ENCODE measurements at places on chromosomes 4 and X.

DNA sequence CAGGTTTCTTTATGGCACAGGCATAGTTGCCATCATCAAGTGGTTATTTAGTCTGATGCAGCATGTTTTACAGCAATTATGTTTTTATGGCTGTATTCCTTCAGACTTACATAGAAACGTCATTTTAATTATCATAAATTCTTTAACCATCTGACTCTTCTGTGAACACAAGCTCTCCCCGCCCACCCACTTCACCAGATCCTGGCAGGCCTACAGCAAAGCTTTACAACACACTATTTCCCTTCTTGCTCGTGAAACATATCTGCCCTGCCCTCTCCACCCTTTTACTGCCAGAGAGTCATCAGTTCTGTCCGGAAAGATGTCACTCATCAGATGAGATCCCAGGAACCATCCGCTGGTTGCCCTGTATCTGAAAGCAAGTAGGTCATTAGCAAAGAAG, 120.5 kb downstream of the HS6ST2 start:
- DNase-seq: no peak

DNA sequence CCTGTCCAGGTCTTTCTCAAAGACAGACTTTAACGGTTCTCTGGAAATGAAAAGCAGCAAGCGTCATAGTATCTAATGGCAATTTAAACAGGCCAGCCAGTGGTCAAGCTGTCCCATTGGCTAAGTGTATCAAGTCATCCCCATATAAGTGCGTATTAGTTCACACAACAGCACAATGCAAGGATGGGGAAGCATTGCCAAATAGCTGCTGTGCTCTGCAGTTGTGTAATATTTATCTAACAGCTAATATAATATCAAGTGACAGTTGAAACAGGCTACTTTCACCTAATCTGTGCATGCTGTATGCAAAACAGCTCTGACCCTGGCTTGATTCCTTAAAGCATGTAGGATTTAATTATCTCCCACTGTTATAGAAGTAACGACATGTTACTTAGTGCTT, 134.8 kb upstream of the PPARGC1A start:
- no peak for DNase-seq

- no peak for DNase-seq
Measured at GRCh38 chrX:112668476-112669409, 11.0 kb downstream of the LHFPL1 start.

DNA sequence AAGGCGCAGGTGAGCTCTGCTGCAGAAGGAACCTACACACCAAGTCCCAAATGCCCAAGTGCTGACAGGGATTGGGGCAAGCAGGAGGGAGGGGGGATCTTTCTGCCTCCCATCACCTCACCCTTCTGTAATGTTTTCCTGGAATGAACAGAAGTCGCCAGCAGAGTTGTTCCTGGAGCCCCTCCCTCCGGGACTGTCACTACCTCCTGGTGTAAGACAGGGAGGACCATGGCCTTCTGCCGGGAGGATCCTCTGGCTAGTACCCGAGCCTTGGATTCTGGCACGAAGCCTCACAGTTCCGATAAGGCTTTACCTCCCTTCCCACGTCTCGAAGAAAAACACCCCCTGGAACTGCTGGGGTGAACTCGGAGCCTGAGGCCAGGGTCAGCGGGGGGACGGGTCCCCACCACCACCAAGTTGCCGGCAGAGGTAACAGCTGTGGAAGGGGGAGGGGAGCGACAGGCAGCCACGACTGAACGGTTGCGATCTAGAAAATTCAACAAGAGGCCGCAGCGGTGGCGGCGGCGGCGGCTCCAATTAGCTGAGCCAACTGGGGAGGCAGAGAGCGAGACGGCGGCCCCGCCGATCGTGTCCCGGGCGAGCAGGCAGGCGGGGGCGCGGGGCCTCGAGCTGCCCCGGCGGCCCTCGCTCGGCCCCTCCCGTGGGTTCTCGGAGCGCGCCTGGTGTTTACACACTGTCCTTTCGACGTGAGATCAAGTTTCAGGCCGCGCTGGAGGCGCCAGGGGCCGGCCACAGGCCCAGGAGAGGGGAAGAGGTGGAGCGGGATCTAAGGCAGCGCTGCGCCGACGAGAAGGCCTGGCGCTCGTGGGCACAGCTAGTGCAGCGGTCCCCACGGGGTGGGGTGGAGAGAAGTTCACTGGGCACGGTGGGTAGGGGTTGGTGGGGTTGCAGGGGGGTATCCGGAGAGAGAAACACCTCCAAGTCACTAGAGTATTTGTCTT, 53.7 kb upstream of the BCOR start:
- no peak for DNase-seq

DNA sequence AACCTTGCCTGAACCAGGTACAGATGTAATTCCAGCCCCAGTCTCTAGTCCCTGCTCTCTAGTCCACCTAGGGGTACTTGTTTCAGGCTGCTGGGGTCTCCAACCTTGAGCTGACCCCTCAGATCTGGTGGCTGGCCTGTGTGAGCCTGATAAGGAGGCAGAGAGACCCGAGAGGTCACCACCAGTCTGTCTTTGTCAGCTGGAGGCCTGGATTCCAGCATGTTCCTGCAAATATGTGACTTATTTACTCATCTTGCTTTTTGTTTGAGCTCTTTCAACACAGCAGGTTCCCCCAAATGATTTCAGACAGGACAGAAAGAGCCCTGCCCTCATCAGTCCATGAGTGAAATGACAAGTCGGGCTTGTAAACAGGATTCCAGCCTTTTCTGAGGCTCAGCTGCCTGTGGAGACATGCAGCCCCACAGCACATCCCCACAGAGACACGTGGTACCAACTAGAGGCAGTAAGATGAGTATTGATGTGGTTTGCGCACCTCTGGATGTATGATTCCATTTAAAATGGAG, 37.5 kb upstream of the STK26 start:
- DNase-seq: no peak

GRCh38 chr4:15515106-15515505, 45.4 kb downstream of the CC2D2A start:
- no peak for DNase-seq

GRCh38 chrX:11215191-11215921, 77.9 kb upstream of the AMELX start:
- no peak for DNase-seq

- no peak for DNase-seq
Measured at GRCh38 chrX:536616-537015, 94.0 kb upstream of the SHOX start.

DNA sequence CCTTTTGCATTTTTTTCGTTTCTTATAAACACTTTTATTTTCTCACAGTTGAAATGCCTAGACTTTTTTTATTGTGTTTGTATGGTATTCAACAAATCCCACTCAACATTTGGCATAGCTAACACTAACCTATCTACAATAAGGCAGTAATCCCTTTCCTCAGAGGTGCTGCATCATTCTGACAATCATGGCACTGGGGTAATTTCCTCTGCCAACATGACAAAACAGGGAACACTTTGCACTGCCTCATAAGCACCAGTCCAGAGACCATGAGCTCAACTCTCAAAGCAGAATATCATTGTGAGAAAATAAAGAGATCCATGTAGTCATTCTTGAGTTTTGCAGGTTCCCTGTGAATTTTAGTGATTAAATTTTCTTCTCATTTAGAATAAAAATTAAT, 183.8 kb upstream of the INTU start:
- DNase-seq: no peak

DNA sequence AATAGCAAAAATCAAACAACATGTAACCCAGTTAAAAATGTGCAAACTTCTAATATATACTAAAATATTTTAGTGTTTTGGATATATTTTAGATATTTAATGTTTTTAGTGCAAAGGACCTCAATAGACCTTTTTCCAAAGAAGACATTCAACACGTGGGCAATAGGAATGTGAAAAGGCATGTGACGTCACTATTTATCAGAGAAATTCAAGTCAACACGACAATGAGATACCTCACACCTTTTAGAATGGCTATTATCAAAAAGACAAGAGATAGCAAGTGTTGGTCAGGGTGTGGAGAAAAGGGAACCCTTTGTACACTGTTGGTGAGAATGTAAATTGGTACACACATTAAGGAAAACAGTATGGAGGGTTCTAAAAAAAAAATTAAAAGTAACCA, 115.6 kb upstream of the FAM47B start:
- no peak for DNase-seq

GRCh38 chr4:151960449-151961230, 199.8 kb upstream of the GATB start:
- DNase-seq: no peak

DNA sequence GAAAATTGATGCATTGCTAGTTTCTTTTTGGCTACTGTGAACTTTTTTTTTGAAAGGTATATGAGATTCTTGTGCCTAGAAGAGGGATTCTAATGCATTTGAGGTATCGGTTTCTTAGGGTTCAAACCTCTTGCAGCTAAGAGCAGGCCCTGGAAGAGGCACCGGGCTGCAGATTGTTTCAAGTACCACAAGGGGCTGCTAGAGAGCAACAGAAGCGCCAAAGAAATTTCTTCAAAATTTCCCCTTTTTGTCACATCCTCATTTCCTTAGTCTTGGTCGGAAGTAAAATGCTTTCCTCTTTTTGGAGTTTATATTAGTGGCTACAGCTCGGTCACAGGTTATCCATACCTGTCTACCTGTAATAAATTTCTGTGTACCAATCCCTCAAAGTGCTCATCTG, 89.8 kb downstream of the PDGFRA start:
- no peak for DNase-seq

DNA sequence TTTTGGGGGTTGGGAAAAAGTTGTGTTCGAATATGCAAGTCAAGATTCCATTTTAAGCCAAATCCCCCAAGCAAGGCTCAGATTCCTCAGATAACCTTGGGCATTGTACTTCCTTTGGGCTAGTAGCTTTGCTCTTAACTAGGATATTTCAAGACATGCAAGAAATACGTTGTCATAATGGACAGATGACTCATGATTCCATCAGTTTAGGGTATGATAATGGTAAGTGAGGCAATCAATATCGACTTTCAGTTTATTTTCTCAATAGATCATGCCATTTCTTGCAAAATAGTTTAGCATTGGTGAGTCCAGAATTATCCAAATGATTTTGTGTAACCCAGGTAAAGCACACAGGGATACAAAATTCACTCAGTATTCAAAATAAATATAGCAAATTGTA, 25.4 kb downstream of the CFAP299 start:
- DNase-seq: no peak

DNA sequence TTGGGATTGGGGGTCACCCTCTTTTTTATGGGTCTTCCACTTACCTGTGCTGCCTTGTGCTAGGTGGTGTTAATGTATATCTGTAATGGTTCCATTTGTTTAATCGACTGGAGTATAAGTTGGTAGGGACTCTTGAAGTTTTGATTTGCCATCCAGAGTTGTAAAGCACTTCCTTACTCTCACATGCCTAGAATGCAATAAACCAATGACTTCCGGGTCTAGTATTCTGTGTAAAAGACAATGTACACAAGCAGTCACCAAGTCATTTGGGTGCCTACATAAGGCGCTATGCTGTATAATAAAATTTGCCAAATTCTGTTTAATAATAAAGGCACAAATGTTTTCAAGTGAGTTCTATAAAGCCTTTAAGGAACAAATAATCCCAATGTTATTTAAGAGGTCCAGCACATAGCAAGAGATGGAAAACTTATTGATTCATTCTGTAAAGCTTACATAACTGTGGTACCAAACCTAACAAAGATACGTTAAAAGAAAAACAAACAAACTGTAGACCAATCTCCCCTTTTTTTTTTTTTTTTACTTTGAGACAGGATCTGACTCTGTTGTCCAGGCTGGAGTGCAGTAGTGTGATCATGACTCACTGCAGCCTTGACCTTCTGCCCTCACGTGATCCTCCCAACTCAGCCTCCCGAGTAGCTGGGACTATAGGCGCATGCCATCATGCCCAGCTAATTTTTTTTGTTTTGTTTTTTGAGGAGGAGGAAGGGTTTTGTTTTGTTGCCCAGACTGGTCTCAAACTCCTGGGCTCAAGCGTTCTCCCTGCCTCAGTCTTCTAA, 41.5 kb upstream of the HPRT1 start:
- no peak for DNase-seq

GRCh38 chr4:107654694-107655093, 65.3 kb downstream of the PAPSS1 start:
- no peak for DNase-seq

DNA sequence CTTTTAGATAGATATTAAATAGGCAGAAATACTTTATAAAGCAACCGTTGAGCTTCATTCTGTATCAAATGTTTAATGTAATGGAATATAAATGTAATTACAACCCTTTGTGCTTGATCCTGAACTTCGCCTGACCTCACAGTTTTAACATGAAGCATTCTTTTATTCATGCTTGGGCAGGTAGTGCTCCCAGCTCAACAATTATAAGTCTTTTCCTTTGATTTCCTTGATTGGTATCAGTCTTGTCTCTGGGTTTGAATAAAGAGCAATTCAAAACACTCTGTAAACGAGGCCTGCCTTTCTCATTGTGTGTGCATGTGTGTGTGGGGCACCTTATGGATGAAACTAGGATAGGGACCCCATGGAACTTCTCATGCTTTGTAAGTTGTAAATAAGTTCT, 6.8 kb downstream of the METAP1 start:
- DNase-seq: no peak

DNA sequence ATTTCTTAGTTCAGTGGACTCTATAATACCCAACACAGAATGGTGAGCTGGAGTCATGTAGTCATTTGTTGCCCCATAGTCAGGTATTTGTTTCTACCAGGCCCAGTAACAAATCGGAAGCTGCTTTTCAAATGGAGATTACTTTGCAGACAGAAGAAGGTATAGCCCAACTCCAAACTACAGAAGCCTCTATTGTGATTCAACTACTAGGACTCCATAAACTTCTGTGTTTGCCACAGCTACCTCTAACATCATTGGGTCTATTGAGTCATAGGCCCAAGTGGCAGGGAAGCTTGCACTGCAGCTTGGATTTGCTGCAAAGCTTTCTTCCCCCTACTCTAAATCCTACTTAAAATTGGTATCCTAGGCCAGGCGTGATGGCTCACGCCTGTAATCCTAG, 148.8 kb upstream of the STK26 start:
- no peak for DNase-seq

DNA sequence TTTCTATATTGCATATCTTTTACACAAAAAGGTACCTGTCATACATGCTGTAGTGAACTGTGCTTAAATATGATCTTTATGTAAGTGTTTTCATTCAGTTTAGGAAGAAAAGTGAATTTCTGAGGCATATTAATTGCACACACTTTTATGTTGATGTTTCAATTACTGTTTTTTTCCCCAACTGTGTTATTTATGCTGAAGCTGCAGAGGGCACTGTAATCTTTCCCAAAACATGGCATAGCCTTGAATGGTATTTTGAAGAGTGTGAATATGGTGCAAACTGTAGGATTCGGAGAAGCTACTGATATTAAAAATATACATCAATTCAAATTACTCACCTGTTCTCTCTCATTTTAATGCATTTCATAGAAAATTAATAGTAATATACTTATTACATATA, 6.0 kb upstream of the CENPE start:
- DNase-seq: no peak

GRCh38 chr4:104138116-104138515, 356.6 kb downstream of the CXXC4 start:
- DNase-seq: no peak

Data from activated CD4-positive, CD25-positive, alpha-beta regulatory T cell treated with anti-CD3 and anti-CD28 coated beads, Interleukin-2, amount 50 U/mL, for 16 hours (primary cell).